NCI-H1105 (cell line): ENCODE measurements at places on chromosomes 6 and 20.
A peak's percentile ranks its signal among the peaks of the same experiment; 100 is the strongest.

DNA sequence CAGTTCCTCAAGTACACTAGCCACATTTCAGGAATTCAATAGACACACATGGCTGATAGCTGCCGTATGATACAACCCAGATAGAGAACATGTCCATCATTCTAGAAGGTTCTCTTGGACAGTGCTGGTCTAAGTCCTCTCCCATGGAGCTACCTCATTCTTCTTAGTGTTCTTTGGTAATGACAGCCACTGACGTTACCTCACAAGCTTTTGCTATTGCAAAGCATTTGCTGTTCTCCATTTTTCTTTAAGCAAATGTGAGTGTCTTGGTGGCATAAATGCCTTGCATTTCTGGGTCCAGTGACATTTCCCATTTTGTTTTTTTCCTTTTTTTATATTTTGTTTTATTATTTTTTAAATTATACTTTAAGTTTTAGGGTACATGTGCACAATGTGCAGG, 8.3 kb upstream of the CEBPB start:
- no peak for DNase-seq

DNA sequence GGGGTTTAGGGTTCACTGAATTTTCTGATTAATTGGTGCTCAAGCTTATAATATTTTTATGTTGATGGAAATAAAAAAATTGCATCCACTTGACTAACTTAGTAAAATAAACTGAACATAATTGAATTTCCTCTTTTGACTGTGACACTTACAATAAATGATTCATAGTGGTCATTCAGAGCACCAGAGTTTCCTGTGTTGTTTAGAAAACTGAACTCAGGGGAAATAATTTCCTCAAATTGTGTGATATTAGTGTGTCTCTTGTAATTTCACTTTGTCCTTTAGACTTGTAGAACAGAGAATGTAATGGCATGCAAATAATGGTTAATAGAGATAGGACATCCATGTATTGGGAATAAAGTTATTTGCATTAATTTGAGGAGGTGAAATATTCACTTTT, 319.7 kb upstream of the MAN1A1 start:
- DNase-seq: no peak

DNA sequence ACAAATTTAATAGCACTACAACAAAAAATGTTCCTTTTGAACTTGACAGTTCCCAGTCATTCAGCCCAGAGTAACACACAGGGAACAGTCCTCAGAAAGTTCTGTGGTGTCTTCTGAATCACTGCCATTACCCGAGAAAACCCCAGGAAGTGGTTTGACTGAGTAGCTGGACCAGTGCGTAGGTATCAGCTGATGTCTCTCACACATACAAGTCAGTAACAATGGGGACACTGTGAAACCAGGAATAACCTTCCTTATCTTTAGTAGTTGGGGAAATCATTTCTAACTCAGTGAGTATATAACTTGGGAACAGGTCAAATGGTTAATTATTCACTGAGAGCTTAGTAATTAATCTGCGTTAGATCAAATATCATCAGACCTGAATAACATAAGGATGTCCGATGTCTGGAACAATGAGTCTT, 73.1 kb downstream of the HIVEP2 start:
- no peak for DNase-seq

GRCh38 chr20:59184880-59185447, 21.3 kb downstream of the ZNF831 start:
- DNase-seq: no peak

GRCh38 chr6:26021001-26021349, 58.4 kb downstream of the TRIM38 start:
- no peak for DNase-seq

GRCh38 chr6:35674594-35674993, 14.1 kb downstream of the FKBP5 start:
- DNase-seq: no peak

- no peak for DNase-seq
Measured at GRCh38 chr20:50595988-50596693, 86.0 kb downstream of the PTPN1 start.

- no peak for DNase-seq
Measured at GRCh38 chr6:86934365-86934764, 3.0 kb upstream of the HTR1E start.

- DNase-seq: no peak
Measured at GRCh38 chr6:136359851-136360250, 70.2 kb upstream of the BCLAF1 start.

GRCh38 chr20:57390604-57391438, at the start of gene RBM38:
RBM38 (plus strand) TSS chr20:57391396; CDS start chr20:57391582, 186 bp downstream.
- DNase-seq: peak; percentile 64

- DNase-seq: no peak
Measured at GRCh38 chr20:34401741-34402455, 38.8 kb downstream of the ITCH start.

GRCh38 chr6:30062471-30063178, 1.6 kb downstream of the POLR1H start:
- no peak for DNase-seq
